ENCODE measurements at places on chromosomes 2 and 18.

DNA sequence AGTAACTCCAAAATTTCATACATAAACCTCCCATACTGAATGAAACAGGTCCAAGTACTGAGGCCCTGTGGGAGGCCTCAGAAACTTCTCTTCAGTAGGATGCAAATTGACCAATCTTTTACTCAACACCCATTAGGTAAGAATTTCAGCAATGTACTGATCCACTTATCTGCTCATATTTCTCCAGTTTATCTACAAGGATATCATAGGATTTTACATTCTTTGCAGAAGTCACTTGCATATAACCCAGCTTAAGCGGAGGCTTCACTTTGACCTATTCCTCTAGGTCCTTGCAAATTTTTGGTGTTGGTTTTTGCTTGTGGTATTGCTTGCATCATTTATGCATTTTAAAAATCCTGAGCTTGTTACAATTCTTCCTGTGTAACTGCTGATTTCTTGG is 28.8 kb upstream of the SLC3A1 start:
- DNase-seq, result no peak

DNA sequence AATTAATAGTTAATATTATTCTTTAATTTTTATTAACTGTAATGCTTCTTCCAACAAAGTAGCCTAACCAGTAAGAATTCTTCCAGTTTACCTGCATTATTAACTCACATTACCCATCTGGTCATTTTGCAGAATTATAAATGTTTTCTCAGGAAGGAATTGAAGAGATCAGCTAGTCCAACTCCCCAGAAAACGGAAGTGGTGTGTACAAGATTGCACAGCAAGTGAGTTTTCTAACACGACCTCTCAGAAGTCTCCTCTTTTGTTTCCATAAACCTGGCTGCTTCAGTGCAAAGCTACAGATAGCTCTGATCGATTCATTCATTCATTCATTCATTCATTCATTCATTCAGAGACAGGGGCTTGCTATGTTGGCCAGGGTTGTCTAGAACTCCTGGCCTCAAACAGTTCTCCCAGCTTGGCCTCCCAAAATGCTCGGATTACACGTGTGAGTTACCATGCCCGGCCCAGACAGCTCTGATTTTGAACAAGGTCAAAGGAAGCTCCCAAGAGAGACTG is 128.8 kb upstream of the REV1 start:
- no peak for DNase-seq

- DNase-seq, result no peak
These were observed 119.9 kb downstream of the ETAA1 start for GRCh38 chr2:67516899-67517530.

GRCh38 chr18:26649193-26649543 is 100.8 kb upstream of the KCTD1 start:
- no peak for DNase-seq

- no peak for DNase-seq
These were observed 108.6 kb upstream of the TEKT4 start for GRCh38 chr2:94762600-94762999.

DNA sequence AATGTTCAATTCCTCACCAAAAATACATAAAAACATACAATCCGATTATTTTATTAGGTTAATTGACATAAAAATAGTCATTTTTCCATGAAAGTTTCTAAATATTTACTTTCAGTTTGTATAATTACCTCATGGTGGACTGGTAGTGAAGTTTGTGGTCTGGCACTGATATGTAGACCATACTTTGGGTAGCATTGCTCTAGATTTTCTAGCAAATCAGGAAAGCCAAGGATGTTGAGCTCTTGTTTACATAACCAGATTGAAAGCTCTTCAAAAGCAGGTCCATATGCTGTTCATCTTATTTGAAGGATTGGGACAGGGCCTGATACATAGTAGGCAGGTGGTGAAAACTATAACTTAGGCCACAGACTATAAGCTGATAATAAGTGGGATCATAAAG is 61.8 kb downstream of the COMMD1 start:
- no peak for DNase-seq

DNA sequence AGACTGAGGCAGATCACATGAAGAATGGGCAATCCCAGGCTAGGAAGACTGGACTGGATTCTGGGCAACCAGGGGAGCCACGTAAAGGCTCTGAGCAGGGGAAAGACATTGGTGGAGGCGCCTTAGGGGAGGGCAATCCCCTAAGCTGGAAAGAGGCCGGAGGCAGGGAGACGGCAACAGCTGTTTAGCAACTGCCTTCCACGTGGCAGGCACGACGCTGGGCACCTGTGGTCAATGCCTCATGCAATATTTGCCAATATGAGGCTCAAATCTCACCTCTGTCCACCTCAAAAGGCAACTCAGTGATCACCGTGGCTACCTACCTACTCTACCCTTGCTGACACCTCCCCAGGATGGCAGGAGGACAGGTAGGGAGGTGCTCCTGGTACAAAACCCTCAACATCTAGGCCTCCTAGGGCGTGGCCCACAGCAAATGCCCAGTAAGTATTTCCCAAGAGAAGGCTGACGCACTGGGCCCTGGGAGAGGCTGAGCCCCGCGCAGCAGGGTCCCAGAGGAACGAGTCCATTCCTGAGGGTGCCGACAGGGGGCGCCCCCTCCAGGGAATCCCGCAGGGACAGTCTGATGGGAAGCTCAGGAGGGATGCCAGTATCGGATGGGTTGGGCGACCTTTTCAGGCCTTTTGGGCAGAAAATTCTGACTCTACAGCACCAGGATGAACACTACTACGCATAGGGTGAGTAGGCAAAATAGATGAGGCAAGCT is 8.9 kb downstream of the BOLA3 start:
- DNase-seq, result no peak

GRCh38 chr2:186205254-186205911 is 280.7 kb upstream of the ZC3H15 start:
- DNase-seq, result no peak

DNA sequence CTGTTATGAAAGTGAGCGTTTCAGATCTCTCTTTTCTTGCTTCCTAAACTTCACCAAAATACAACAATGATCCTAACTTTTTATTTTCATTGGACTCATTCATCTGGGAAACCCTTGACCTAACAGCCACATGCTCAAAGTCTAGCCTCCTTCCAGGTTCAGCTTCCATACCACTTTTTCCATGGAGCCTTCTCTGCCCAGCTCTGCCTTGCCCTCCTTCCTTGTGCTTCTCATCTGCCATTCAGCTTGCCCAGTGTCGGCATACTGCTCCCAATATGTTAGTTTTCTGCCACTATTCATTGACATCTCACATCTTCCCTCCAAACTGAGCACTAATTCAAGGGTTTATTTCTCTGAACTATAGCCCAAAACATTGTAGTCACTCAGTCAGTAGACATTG is 214.7 kb downstream of the RAD51AP2 start:
- DNase-seq, result no peak

GRCh38 chr2:46561731-46562450 is 82.5 kb downstream of the TMEM247 start:
- no peak for DNase-seq

GRCh38 chr2:68861330-68861729 is 9.9 kb downstream of the BMP10 start:
- DNase-seq, result no peak

DNA sequence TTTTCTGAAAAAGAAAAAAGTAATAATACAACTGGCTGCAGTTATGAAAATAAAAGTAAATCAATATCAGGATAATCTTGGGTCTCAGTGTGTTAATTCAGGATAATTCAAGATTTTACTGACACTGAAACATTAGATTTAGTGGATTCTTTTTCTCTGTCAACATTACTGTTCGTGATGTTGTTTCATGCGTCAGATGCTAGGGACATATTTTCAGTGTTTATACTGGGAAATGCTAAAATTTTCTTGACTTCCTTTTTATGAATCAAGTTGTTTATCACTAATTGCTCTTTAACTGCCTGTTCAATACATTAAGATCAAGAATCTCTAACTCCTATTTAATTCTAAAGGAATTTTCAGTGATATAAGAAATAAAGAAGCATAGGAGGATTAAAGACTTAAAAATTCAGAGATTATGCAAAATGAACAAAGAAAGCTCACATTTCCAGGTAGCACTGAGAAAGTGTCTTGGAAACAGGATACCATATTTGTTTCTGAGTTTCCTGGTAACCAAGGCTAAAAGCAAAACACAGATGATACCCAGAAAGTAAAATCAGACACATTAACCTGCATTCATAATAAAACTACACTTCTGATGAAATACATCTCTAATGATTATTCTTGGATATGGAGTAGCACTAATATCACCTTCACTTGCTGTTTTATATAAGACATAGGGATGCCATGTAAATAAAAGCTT is 174.0 kb downstream of the ARL4C start:
- no peak for DNase-seq

- DNase-seq, result no peak
These were observed 31.0 kb downstream of the GKN2 start for GRCh38 chr2:68921646-68922045.

DNA sequence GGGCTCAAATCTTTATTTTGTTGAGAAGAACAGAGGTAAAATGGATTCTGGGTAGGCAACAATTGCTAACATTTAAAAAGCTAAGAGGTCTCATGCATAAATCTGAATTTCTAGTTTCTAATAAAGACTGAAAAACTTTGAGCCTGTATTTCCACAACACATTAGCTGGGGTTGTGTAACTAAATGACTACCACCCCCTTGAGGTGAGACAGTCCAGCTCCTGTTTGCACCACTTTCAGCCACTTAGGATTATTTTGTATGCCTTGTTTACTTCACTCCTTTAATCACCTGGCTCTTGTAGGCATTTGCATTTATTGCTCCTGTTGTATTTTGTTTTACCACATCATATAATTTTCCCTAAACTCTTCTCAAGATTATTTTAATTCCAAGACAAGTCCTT is 376.6 kb downstream of the PTH2R start:
- DNase-seq, result no peak

DNA sequence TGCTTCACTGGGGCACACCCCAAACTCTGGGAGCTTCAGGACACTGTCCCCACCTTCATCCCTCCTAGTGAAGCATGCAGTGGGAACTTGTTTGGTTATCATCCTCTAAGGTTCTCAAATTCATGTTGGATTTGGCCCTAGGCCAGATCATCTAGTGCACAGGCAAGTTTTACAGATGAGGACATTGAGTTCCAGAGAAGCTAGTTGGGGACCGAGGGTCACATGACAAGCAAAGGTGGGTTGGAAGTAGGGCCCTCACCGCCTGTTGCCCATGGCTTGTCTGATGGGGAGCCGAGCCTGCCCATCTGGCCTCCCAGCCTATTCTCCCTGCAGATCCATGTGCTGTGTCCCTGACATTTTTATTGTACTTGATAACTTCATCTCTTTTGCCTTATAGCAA is 2.8 kb downstream of the PRKCE start:
- no peak for DNase-seq

DNA sequence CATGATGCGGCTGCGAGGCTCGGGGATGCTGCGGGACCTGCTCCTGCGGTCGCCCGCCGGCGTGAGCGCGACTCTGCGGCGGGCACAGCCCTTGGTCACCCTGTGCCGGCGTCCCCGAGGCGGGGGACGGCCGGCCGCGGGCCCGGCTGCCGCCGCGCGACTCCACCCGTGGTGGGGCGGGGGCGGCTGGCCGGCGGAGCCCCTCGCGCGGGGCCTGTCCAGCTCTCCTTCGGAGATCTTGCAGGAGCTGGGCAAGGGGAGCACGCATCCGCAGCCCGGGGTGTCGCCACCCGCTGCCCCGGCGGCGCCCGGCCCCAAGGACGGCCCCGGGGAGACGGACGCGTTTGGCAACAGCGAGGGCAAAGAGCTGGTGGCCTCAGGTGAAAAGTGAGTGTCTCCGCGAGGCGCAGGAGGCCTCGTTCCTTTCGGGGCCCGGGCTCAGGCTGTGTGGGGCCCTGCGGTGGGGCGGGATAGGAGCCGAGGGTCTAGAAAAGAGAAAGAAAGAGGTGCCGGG is 520 bp downstream of the GLS start:
- DNase-seq, result no peak

DNA sequence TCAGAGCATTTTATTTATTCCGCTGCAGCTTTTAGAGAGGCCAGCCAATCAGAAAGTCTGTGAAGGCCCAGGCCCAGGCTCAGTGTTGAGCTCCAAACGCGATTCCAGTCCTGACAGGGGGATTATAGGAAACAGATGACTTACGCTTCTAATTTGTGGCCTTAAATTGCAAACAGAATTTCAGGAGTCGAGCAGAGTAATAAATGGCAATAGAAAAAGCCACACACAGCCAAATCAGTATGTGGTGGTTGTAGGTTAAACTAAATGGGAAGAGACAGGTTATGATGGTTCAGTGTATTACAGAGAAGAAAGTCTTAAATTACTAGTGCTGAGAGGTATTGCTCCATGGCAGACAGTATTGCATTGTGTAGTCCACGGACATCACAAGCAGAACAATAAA is 131.0 kb upstream of the ZEB2 start:
- no peak for DNase-seq

DNA sequence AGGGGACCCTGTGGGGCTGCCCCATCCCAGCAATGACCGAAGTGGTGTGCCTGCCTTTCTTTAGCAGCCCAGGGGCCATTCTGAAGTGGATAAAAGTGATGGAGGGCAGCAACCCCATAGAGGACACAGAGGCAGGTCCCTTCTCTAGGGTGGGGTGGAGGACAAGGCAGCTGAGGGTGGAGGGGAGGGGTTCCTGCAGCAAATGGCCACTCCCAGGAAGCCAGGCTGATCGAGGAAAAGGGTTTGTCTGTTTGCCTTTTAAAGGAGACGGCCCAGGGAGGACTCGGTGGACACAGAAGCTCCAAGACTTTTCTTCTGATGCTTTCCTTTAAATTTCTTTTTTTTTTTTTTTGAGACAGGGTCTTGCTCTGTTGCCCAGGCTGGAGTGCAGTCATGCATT is 272.8 kb downstream of the TWIST2 start:
- DNase-seq, result no peak

DNA sequence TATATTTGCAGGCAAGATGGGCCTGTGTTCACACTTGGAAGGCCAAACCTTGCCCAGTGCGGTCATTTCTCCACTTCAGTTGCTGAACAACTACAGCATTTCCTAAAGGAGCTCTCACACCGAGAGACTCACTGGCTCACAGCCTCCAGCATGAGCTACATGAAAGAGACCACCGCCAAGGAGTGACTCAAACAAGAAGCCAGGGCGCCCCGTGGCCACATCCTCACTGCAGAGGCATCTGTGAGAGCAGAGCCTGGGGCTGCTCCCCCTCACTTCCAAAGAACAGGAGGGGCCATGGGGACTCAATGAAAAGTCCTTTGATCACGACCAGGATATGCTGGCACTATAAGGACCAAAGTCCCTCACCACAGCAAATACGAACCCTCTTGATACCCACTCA is 50.0 kb downstream of the TMEM163 start:
- peak; percentile 21 for DNase-seq

DNA sequence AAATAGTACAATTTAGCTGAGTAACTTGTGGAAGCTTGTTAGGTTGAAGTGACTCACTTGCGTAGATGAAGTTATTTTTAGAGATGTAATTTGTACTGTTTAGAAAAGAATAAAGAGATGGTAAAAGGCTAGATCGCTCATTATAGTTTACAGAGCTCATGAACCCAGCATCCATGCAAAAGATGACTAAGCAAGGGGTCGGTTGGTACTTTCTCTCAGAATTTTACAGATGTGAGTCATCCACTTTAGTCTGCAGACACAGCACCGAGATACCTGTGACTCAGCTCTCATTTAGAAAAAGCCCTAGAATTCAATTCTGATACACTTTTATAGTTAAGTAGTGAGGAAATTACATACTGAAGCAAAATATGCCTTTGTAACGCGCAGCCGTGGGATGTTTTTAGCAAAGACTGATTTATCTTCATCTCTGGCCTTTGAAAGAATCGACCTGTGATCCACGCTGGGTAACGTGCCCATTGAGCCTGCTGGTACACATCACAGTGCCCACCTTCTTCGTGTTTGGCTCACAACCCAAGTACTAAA is 116.5 kb upstream of the FOSL2 start:
- DNase-seq, result no peak

- no peak for DNase-seq
These were observed 67.4 kb downstream of the BCL11A start for GRCh38 chr2:60486067-60486466.
